ENCODE measurements at places on chromosomes 3 and 15. TPM values are rescaled to one million over a fixed set of nuclear protein-coding genes. Genes with fewer than 3 reads are reported as not detected.

GOLGA6L4 gene
- total RNA-seq: 3.8 TPM

DNAH12 gene
- 0.39 TPM for total RNA-seq

LRRN1 gene
- total RNA-seq: 2.4 TPM

NEK10 gene
- total RNA-seq: 0.73 TPM

HTD2 gene
- total RNA-seq: 8.4 TPM

GANC gene
- total RNA-seq: 32.7 TPM

EPHA6 gene
- not detected for total RNA-seq

NTRK3 gene
- total RNA-seq: not detected

PEX5L gene
- total RNA-seq: not detected

- DNase-seq: no peak
Measured at GRCh38 chr3:102537123-102537522, 102.3 kb downstream of the ZPLD1 start.

GRCh38 chr3:122697952-122698620, 17.4 kb downstream of the PARP14 start:
- DNase-seq: no peak

GRCh38 chr3:123099331-123100192, 32.7 kb downstream of the PDIA5 start:
- no peak for DNase-seq

DNA sequence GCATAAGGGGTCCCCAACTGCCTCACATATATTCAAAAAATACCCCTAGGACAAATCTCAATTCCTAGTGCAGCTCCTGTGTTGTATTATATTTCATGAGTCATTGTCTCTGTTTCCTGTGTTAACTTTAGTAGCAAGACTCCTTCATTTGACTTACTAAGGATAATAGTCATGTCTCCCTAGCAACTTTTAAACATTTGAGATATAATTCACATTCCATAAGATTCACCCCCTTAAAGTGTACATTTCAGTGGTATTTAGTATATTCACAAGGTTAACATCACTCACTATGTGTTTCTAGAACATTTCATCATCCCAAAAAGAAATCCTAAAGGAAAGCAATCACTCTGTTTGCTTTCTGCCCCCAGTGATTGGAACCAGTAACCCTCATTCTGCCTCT, 121.3 kb upstream of the WNT7A start:
- no peak for DNase-seq

DNA sequence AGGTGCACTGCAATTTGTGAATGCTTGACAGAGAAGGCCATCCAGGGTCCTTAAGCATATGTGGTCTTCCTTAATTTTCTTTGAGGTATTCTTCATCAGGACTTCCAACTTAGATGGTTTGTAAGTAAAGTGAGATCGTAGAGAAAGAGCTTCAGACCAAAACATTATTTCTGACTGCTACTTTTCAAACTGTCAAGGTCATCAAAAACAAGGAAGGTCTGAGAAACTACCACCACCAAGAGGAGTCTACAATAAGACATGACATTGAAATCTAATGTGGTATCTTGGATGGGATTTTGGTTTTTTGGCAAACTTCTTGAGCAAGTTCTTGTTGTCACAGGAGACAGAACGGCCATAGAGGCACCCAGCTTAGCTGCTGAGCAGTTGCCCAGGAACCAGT, 20.0 kb upstream of the RNF111 start:
- DNase-seq: no peak

DNA sequence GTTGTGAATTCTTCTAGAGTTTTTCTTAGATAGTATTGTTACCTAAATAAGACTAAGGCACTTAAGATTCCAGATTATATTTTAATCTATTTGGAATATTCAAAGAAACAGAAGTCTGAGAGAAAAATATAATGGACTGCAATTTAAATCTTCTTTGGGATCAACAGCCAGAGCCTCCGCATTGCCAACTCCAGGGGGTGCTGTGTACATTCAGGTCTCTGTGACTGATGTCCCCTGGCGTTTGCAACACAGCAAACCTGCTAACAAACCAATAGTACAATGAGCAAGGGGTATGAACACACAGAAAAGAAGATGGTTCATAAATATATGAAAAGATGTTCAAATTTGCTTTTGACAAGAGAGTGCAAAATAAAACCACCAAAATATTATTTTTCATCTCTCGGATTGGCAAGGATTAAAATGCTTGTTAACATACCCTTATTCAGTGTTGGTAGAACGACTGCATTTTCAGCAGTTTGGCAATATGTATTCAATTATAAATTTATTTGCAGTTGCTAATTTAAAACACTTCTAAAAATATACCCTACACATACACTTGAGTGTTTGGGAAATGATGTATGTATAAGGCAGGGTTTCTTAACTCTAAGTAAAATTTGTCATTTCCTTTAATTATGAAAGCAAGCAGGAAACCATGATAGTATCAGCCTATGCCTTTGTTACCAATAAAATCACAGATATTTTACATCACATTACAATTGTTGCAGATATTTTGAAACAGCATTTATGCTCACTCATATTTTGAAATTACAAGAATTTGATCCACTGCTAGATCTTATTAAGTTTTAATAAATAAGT, 16.1 kb upstream of the TM4SF1 start:
- DNase-seq: no peak

DNA sequence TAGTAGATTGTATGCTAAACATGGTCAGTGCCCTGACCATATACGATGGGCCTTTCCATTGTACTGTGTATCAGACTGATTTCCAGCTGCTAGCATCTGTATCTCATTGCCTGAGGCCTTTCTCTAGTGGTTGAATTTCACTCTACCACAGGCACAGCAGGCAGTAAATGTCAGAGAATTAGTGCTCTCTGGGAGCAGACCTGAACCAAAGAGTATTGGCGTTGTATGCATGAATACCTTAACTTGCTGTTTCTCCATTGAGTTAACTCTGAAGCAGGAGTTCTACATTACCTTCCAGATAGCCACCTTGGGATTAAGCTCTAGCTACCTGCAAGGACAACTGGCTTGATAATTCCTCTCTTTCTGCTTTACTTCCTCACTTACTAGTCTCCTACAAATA, 439.2 kb upstream of the EPHA3 start:
- DNase-seq: no peak

GRCh38 chr15:92810418-92811138, 89.5 kb upstream of the CHD2 start:
- DNase-seq: no peak

DNA sequence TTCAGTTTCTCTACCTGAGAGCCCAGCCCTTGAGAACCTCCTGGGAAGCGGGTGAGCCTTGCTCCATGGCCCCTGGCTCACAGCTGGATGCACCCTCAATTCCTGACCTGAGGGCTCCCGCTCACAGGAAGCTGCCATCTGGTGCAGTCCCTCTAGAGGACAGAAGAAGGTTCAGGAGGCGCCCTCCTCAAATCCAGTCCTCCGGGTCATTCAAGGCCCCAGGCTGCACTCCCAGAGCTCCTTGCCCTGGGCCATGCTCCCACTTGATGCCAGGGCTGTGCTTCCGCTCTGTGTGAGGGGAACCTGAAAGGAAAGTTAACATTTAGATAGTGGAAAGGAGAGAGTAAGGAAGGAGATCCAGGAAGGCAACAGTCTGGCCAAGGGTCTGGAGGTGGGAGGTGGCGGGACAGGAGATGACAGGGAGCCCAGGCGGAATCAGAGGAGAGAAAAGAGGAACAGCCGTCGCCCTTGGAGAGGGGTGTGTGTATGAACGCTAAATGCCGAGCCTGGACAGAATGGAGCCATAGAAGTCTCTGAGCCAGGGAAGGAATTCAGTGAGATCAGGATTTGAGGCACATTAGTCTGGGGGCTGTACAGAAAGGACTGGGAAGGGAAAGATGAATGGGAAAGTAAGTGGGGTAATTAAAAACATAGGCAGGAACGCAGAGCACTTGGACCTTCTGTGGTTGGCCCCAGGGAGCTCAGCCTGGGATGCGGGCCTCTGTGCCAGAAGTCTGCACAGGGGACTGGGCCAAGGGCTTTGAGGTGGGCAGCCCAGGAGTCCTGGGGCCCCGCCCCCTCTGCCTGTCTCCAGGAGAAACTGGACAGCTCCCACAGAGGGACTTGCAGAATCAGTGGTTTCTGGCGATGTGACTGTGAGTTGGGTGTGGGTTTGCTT, 26.1 kb downstream of the TBC1D21 start:
- DNase-seq: no peak

GRCh38 chr3:150490277-150490986, 55.9 kb downstream of the SERP1 start:
- DNase-seq: no peak

GRCh38 chr3:119595639-119596334, 1.9 kb upstream of the PLA1A start:
- DNase-seq: no peak

- DNase-seq: no peak
Measured at GRCh38 chr15:66720206-66721010, 18.4 kb downstream of the SMAD6 start.

- no peak for DNase-seq
Measured at GRCh38 chr15:40558952-40559742, 5.7 kb downstream of the CCDC32 start.

- DNase-seq: no peak
Measured at GRCh38 chr15:48336940-48337339, 5.7 kb downstream of the DUT start.

GRCh38 chr3:29263476-29263875, 17.4 kb upstream of the RBMS3 start:
- no peak for DNase-seq

DNA sequence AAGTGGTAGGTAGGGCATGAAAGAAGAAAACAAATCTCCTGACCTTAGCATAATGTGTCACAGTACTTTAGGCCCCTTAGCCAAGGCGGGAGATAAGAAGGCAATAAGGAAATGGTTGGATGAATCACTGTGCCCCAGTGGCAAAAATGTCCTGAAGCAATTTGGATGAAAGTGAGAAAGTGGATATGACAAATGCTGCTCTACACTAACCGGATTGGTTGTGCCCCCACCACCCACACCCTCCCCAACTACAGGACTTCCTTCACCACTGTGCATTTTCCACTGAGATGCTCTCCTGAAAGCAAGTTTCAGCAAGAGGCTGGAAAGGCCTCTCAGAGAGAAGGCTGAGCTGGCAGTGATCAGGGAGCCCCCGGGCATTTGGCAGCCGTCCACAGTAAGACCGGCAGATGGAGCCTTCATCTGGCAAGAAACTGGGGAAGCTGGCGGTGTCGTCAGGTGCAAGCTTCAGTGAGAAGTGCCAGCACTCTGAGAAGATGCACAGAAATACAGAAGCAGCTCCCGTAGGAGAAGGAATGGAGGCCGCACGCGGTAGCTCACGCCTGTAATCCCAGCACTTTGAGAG, 63.8 kb downstream of the ATP1B3 start:
- DNase-seq: no peak

DNA sequence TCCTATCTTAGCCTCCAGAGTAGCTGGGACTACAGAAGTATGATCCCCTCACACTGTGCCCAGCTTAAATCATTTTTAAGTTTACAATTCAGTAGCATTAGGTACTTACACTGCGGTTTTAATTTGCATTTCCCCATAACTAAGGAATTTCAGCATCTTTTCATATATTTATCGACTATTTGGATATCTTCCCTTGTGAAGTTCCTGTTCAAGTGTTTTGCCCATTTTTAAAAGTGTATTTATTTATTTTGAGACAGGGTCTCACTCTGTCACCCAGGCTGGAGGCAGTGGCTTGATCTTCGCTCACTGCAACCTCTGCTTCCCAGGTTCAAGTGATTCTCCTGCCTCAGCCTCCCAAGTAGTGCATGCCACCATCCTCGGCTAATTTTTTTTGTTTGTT, 12.5 kb upstream of the MAP2K1 start:
- no peak for DNase-seq

DNA sequence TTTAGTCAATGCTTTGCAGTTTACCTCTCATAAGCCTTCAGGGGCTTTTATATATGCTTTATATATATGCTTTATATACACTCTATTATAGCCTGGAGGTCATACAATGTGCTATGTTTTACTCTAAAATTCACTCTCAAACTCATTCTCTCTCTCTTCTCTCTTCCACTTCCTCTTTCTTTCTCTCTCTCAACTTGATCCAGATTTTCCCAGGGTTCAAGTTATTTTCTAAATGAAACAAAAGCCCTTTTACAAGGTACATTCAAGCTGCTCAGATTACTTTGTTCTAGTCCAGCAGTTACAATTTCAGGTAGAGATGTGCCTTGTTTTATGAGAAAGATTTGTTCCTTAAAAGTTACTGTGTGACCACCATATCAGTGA, 79.6 kb upstream of the ACP3 start:
- DNase-seq: no peak

GRCh38 chr3:188165596-188165995, 11.6 kb downstream of the LPP start:
- DNase-seq: no peak

GRCh38 chr3:188287762-188288505, 134.0 kb downstream of the LPP start:
- DNase-seq: no peak

Measured in T-cell (primary cell).